AG04450 (cell line): ENCODE measurements at places on chromosomes 6 and 20. TPM values are rescaled to one million over a fixed set of nuclear protein-coding genes. Genes with fewer than 3 reads are reported as not detected.

FAXC gene
- polyA plus RNA-seq, result 7.0 and 8.4 TPM in 2 replicates

NXT1 gene
- 17.9 and 19.5 TPM in 2 replicates for polyA plus RNA-seq

PRICKLE4 gene
- polyA plus RNA-seq, result 0.12 TPM in 1 of 2 replicates, not detected in the other

PKIB gene
- polyA plus RNA-seq, result 5.5 and 8.1 TPM in 2 replicates

HLA-DQB1 gene
- polyA plus RNA-seq, result not detected in 2 replicates

C6orf132 gene
- polyA plus RNA-seq, result 0.68 and 1.1 TPM in 2 replicates

MOG gene
- polyA plus RNA-seq, result not detected in 2 replicates

RRAGD gene
- polyA plus RNA-seq, result not detected in 2 replicates

GGTLC1 gene
- not detected in 2 replicates for polyA plus RNA-seq

ZFP57 gene
- polyA plus RNA-seq, result not detected in 2 replicates

DNA sequence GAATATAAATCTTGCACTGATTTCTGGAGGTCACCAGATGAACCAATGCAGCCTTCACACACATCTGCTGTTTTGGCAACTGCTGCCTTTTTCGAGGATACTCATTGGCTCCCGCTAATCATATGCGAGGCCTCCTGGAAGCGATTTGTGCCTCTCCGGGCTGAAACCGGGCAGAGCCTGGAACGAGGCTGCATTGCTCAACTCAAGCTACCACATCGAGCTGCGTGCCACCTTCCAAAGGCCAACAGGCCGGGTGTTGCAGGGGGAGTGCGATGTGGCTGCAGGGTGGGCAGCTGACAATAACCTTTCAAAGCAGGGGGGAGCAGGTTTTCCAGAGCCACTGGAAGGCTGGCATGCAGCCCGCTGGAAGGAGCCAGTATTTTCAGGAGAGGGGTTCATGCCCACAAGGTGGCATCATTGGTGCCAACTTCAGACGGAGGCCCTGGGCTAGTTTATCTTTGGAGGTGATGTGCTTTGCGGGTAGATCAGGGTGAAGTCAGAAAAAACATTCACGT is 122.6 kb upstream of the IFNGR1 start:
- DNase-seq, result no peak

- no peak for DNase-seq
These were observed 136.4 kb downstream of the LINC00237 start for GRCh38 chr20:20969701-20970280.

- DNase-seq, result no peak
These were observed 50.0 kb downstream of the SGK1 start for GRCh38 chr6:134267917-134268361.

- DNase-seq, result no peak
These were observed 72.7 kb downstream of the SOX4 start for GRCh38 chr6:21666201-21666691.

GRCh38 chr6:23454080-23454976 is 671.7 kb upstream of the NRSN1 start:
- peak; percentile 11 for DNase-seq

DNA sequence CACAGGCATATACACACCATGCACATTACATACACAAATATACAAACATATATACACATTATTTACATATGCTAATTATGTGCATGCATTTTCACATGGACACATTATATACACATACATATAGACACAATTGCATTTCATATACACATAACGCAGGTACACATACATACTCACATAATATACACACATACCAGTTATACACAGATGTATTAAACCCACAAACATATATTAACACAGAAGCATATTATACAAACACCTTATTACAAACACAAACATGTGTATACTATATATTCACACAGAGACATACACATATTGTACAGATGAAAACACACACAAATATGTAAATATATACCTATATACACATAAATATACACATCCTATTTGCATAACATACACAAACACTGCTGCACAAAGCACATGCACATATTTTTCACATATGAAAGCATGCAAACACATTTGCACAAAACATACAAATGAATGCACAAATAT is 140.2 kb downstream of the VEGFA start:
- no peak for DNase-seq

- no peak for DNase-seq
These were observed 10.4 kb downstream of the TRIM31 start for GRCh38 chr6:30102414-30102969.

GRCh38 chr6:89675949-89676748 is 37.6 kb upstream of the LYRM2 start:
- DNase-seq, result peak; percentile 48

DNA sequence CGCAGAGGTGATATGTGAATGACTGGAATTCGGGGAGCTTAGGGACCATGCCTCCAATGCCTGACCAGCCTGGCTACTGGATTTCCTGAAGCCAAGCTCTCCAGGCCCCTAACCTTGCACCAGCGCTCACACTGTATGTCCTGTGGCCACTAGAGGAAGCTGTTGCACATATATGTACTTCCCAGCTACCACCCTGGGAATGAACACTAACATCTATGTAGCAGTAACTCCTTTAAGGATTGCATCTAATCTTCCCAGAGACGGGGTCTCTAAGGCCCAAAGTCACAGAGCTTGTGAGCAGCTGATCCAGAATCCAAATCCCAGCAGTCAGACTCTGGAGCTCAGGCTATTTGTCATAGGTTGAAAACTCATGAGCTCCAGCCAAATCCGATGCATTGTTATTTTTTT is 20.4 kb upstream of the BPIFB1 start:
- peak; percentile 6 for DNase-seq
